Caki2 (cell line): ENCODE measurements at places on chromosomes 1 and 21. TPM values are rescaled to one million over a fixed set of nuclear protein-coding genes. Genes with fewer than 3 reads are reported as not detected.

Gene COL6A1
- total RNA-seq, result 95.8 and 146 TPM in 2 replicates

- DNase-seq, result no peak
These were observed 243.4 kb downstream of the ADGRL2 start for GRCh38 chr1:82044111-82044510.

Gene TRIM46
- total RNA-seq, result not detected in 2 replicates

Gene BACE2
- 23.5 and 33.8 TPM in 2 replicates for total RNA-seq

Gene CFAP141
- not detected in 2 replicates for total RNA-seq

GRCh38 chr1:22362626-22363402, 88.8 kb upstream of the ZBTB40 start:
- DNase-seq, result no peak

- no peak for DNase-seq
These were observed 24.3 kb upstream of the CLSTN1 start for GRCh38 chr1:9848022-9848421.

- DNase-seq, result no peak
These were observed 28.9 kb upstream of the C1orf87 start for GRCh38 chr1:60102267-60103061.

DNA sequence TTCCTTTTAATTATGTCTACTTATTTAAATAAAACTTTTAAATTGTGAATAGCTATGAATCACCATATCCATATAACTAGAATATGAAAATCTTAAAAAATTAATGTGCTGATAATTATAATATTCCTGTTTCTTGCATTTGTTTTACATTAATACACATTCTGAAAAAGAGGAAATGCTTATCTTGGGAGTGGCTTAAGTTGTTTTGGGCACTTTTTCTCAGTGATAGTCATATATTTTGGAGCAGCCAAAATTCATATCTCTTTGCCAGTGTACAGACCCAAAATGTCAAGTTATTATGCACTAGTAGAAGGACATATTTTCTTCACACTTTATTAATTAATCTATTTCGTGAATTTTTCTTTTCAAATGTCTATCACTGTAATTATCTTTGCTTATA, 838.5 kb downstream of the USP25 start:
- no peak for DNase-seq

Gene CFAP107
- not detected in 2 replicates for total RNA-seq

GRCh38 chr1:14713077-14713476, 114.6 kb downstream of the KAZN start:
- DNase-seq, result no peak

Gene SIPA1L2
- total RNA-seq, result 10.7 and 12.8 TPM in 2 replicates

GRCh38 chr1:203612932-203613682, 13.5 kb upstream of the ATP2B4 start:
- DNase-seq, result no peak

Gene TSPEAR
- not detected in 2 replicates for total RNA-seq

- no peak for DNase-seq
These were observed 21.7 kb upstream of the GRIK1 start for GRCh38 chr21:29961291-29962027.

Gene ADGRB2
- 7.9 and 13.7 TPM in 2 replicates for total RNA-seq

GRCh38 chr1:41618066-41618825, 133.8 kb upstream of the EDN2 start:
- DNase-seq, result no peak

GRCh38 chr1:30842697-30843354, 65.7 kb downstream of the SDC3 start:
- DNase-seq, result no peak

DNA sequence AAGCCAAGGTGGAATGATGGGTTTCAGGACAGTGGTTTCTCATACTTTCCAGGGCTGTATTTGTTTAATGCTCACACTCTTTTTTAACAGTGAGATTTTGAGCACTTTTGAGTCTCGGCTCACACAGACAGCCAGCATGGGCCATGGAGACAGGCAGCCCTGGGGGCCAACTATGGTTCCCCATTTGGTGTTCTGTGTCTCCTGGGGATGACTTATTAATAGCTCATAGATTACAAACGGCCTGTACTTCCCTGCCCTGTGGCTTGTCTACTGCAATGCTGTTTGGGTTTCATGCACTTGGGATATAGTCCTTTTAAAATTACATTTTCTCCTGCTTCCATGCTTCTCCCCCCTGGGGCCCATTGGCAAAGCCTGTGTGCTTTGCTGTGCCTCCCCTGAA, 178.3 kb downstream of the KCNJ6 start:
- no peak for DNase-seq

Gene LAMB3
- total RNA-seq, result 59.6 and 77.3 TPM in 2 replicates

- no peak for DNase-seq
These were observed 217.9 kb downstream of the NTNG1 start for GRCh38 chr1:107358619-107359327.

DNA sequence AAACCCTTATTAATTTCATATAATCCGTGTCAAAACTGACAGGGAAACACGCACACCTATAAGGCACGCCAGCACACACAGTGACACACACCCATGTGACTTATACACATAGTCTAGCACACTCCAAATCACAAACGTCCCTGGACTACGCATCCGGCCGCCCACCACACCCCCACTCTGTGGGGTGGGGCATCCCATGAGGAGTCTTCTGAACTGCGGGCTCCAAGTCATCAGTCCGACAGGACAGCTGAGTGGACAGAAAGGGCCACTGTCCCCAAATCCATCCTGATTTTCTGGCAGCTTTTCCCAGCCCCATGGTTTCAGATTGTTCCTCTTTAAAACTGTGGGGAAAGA, 829 bp downstream of the PEA15 start:
- peak; percentile 51 for DNase-seq

Gene TMEM82
- not detected in 2 replicates for total RNA-seq

DNA sequence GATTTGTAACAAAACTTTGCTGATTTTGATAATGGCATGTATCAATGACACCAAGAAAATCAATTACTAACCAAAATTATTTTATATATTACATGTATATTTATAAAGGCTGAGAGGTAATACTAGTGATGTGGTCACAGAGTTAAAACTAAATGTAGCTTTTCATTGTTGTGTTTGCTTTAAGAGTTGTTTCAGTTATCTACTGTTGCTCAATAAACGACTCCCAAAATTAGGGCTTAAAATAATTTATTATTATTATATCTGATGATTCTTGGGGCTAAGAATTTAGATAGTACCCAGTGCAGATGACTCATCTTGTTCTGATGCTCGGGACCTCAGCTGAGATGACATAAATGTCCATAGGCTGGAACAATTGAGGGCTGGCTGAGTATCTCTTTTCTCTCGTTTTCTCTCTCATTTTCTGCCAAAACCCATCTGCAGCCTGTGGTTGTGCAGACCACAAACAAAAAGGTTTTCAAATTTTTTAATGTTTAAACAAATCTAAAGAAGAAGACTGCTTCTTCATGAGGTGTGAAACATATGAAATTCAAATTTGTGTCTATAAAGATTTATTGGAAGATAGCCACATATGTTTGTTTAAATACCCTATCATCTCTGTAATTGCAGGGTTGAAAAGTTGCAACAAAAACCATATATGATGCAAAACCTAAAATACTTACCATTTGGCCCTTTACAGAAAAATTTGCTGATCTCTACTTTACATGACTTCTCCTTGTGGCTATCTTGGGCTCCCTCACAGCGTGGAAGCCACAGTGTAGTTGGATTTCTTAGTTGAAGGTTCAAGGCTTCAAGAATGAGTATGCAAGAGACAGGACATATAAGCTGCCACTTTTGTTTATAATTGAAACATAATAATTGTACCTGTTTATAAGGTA, 14.8 kb upstream of the PTPRC start:
- DNase-seq, result no peak

DNA sequence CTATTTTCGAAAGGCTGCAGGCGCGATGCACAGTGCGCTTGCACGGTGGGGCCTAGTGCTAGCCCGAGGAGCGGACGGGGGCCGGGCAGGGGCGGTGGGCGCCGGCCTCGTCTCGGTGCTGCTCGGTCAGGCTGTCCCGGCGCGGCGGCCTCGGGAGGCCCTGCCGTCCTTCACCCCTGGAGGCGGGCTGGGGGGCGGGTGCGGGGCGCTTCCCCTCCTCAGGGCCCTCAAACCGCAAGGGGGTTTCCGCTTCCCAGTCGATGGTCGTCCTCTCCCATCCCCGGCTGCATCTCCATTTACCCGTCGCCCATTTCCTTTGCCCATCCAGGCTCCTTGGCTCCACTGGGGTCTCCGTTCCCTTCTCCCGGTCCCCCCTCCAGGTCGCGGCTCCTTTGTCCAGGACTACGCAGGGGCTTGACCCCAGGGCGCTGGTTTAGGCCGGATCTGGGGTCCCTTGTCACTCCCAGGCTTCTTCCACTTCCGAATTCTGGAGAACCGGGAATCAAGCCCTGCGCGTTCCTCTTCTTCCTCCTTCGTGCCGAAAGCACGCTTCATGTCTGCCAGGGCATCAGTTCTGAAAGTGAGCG, 196.3 kb upstream of the LMO4 start:
- DNase-seq, result no peak

GRCh38 chr1:220908757-220909156, 29.5 kb downstream of the HLX start:
- peak; percentile 32 for DNase-seq

Gene OR2G6
- not detected in 2 replicates for total RNA-seq

DNA sequence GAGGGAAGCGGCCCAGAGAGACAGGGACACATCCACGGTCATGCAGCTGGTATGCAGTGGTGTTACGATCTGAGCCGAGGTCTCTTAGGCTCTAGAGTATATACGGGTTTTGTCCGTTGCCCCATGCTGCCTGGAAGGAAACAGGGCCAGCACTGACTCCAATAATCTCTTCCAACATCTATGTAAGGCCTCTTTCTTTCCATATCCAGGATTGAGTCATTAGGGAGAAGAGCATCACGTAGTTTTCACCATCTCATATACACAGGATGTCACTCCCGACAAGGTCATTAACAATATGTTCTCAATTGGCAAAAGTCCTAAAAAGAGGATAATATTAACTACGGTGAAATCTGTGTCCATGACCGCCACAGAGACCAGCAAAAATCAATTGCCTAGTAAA, 4.4 kb downstream of the C8B start:
- DNase-seq, result no peak

- DNase-seq, result no peak
These were observed 185.0 kb downstream of the ZBTB18 start for GRCh38 chr1:244236101-244236500.

Gene FAM78B
- total RNA-seq, result 0.68 TPM in 1 of 2 replicates, not detected in the other

Gene MXRA8
- not detected in 2 replicates for total RNA-seq

Gene ZNF695
- not detected in 2 replicates for total RNA-seq

- DNase-seq, result no peak
These were observed 80.1 kb downstream of the RRAGC start for GRCh38 chr1:38779491-38779890.

DNA sequence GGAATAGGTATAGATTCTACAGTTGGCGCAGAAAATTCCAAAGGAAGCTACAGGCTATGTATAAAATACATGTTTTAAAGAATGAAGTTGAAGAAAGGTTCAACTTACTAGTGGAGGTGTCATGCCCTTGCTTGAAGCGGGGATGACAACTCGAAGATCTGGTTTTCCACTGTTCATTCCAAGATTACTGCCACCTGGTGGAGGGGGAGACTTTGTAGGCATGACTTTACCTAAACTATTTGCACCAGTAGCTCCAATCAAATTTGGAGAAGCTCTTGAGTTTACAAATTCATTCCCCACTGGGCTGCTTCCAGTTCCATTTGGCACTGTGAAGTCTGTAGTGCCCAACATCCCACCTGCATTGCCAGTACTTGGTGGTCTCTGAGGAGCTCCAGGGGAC, 81.7 kb downstream of the AXDND1 start:
- no peak for DNase-seq
